ENCODE measurements at places on chromosomes 1 and 21.

DNA sequence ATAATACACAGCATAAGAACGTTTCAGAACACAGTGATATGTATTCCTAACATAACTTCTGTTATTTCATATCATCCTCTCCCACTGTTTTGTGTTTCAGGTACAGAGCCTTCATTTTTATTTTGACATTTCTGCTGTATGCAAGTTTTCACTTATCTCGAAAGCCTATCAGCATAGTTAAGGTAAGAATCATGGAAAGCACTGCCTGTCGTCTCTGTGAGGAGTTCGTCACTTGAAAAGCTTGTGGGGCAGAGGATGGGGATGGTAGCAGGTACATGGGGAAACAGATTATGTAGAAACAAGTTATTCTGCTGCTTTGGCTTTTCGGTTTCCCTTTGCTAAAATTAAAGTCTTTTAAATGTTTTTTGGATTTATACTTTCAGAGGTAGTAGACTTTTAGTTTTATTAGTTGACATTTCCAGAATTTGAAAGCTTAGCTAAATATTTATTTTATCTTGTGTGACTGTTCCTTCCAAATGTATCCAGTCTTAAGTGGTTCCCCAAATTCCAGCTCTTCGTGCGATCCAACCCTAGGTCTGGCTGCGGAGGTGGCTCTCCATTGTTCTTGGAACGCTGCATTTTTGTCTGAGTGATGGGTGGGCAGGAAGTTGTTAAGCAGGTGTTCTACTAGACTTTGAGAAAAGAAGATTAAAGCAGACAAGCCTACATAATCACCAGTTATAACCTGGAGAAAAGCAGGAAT is 12.2 kb downstream of the SLC37A1 start:
- DNase-seq = no peak

DNA sequence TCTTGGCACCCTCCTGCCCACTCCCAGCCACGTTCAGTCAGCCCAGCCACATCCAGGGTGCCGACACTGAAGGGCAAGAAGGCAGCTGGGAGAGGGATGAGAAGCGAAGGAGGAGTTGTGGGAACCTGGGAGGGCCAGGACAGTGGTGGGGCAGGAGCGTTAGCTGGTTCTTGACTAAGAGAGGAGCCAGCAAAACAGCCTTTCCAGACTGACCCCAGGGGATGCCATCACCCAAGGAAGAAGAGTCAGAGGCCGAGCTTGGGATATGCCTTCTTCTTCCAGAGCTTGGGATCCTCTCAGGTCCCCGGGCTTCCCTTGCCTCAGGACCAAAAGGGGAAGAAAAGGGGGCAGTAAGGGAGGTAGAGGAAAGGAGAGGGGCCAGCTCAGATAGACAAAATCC is 7.2 kb downstream of the INKA2 start:
- DNase-seq = no peak

DNA sequence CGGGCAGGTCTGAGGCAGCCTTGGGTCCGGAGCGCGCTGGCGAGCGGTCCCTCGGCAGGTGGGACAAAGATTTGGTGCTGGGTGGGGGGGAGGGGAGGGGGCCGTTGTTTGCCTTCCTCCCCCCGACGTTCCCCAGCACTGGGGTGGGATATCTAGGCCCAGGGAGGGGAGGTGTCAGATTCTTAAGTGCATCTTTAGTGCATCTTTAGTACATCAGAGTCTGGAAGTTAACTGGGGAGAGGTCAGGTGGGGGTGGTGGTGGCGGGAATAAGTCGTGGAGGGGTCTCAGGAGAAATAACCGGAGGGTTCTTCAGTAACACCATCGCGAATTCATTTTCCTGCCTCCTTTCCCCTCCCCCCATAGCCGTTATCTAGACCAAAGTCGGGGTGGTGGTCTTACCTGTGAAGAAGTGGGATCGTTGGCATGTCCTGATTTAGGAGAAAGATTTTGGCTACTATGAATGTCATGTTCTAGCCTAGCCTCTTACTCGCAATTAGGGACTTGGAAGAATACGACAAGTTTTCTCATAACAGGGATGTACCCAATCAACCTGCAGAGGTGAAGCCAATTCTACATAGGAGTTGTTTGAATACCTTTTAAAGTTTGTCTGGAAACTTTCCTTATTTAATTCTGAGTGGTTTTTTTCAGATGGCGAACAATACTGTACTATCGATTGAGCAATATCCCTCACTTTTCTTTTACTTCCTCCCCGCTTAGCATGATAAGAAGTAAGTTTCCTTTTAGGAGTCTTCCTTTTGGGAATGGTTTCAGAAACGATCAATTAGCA is 886 bp downstream of the ZMYM4 start:
- no peak for DNase-seq

- no peak for DNase-seq
These were observed 137.6 kb upstream of the SGIP1 start for GRCh38 chr1:66396212-66396890.

- no peak for DNase-seq
These were observed 790.9 kb upstream of the NCAM2 start for GRCh38 chr21:20207335-20207734.
